ENCODE measurements at places on chromosomes 13 and 19. TPM values are rescaled to one million over a fixed set of nuclear protein-coding genes. Genes with fewer than 3 reads are reported as not detected.

DNA sequence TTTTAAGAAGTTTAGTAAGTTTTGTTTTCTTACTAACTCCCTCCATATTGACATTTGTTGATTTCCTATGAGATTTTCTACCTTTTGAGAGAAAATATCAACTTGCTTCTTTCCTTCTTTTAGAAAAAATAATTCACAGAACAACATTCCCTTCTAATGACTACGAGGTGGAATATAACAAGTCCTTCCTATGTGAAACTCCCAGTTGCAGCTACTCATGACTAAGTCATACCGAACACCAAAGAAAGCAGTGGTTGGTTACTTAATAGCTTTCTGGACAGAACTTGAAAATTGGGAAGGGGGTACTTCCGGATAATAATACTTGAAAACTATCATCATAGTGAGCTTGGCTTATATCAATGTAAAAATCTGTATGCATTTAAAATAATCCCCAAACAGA is 144.8 kb downstream of the DACH1 start:
- DNase-seq, result no peak

- no peak for DNase-seq
Measured at GRCh38 chr13:76349700-76350099, 536.5 kb downstream of the KCTD12 start.

GRCh38 chr13:78786459-78786858 is 127.5 kb upstream of the OBI1 start:
- no peak for DNase-seq

DNA sequence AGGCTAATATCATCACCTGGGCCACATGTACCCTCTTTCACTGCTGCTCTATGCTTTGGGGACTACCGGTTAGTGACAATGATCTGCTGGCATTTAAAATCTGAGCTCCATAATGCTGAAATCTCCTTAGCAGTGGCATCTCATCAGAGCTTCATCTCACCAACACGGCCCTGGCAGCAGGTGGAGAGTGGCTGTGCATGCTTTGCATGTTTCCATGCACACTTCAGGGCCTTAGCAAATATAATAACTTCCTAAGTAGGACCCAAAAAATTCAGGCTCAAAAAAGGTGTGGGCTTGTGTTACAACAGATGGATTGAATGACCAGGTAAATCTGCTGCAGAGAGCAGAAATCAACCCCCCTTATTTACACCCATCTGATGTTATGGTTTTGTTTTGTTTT is 55.2 kb downstream of the ALOX5AP start:
- DNase-seq, result no peak

GRCh38 chr19:19334989-19335344 is 14.3 kb downstream of the MAU2 start:
- no peak for DNase-seq

DNA sequence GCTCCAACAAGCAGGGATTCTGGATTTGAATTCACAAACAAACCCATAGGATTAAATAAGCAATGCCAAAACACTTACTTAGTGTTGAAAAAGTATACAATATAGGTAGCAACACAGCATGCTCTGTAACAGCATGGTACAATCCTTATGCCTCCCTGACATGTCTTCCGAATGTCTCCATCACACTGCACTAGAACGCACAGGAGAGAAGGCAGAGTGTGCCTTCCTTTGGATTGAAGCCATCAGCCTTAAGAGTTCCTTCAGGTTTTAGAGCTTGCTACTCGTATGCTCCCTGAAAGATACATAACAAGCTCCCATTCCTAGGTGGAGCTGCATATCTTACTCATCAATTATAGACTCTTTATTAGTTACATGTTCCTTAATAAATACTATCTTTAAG is 1573.9 kb upstream of the PRR20A start:
- DNase-seq, result no peak

- no peak for DNase-seq
Measured at GRCh38 chr19:40610396-40611064, 9.4 kb downstream of the LTBP4 start.

The SULT2A1 gene
- total RNA-seq, result 253 TPM

The KLF2 gene
- total RNA-seq, result not detected

The KLK2 gene
- not detected for total RNA-seq

The REX1BD gene
- 20.7 TPM for total RNA-seq

The ACER1 gene
- total RNA-seq, result not detected

The CHST8 gene
- total RNA-seq, result not detected

The CBY2 gene
- total RNA-seq, result not detected
